A549 treated with CORT108297 at 1 μM for 4 hours (cell line): ENCODE measurements at places on chromosomes 4 and X. TPM values are rescaled to one million over a fixed set of nuclear protein-coding genes. Genes with fewer than 3 reads are reported as not detected.

The CCSER1 gene
- total RNA-seq: not detected in 5 replicates

The ZCCHC12 gene
- 0.13 to 0.24 TPM (median 0.20 TPM) in 5 replicates for total RNA-seq

The HCCS gene
- 51.7 to 61.4 TPM (median 57.6 TPM) in 5 replicates for total RNA-seq

The CT45A3 gene
- total RNA-seq: 0.11 to 0.16 TPM in 2 of 5 replicates, not detected in the others

The CXorf51B gene
- not detected in 5 replicates for total RNA-seq
